Stimulated activated CD8-positive, alpha-beta memory T cell treated with anti-CD3 and anti-CD28 coated beads, Interleukin-2, amount 100 ng/mL, for 48 hours (primary cell): ENCODE measurements at places on chromosomes 2 and 18.

- no peak for DNase-seq
These were observed 198.1 kb upstream of the SLC39A10 start for GRCh38 chr2:195458936-195459335.

GRCh38 chr2:157093666-157094065, 163.8 kb upstream of the GALNT5 start:
- DNase-seq = no peak

DNA sequence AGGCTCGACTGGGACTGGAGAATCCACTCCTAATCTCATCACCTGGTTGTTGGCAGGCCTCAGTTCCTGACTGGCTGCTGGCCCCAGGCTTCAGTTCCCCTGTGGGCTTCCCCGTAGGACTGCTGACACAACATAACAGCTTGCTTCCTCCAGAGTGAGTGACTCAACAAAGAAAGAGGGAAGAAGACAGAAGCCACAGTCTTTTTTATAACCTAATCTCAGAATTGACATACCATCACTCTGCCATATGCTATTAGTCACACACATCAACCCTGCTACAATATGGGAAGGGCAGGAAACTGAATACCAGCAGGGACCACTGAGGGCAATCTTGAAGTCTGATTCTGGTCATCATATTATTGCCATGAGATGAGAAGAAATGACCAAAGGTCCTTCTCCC, 76.8 kb upstream of the SLC14A2 start:
- DNase-seq = no peak

GRCh38 chr2:19146867-19147266, 211.6 kb downstream of the OSR1 start:
- no peak for DNase-seq

DNA sequence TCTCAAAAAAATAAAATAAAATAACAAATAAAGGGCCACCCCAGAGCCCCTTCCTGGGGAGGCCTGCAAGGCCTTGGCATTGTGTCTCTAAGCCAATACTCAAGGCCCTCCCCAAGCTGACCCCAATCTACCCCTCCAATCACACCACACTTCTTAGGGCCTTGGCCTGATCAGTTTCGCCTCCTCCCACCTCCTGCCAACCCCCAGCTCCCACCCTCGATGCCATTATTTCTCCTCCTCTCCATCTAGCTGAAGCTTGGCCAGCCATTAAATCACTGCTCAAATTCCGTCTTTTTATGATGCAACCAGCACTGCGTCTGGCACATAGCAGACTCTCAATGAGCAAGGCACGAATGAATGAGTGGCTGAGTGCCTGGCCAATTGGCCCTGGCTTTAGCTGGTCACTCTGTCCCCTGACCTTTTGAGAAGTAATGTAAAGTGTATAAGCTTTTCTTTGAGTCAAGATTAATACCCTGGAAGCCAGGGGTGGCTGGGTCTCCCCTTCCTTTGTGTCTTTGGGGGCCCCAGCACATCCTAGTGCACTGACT, 55.9 kb downstream of the SMAD7 start:
- no peak for DNase-seq

- DNase-seq = no peak
These were observed 678.0 kb downstream of the ARHGAP15 start for GRCh38 chr2:143807192-143807591.

GRCh38 chr2:9053534-9053931, 50.0 kb upstream of the MBOAT2 start:
- DNase-seq = no peak

GRCh38 chr2:46793423-46794416, 121.9 kb downstream of the MCFD2 start:
- DNase-seq = no peak

DNA sequence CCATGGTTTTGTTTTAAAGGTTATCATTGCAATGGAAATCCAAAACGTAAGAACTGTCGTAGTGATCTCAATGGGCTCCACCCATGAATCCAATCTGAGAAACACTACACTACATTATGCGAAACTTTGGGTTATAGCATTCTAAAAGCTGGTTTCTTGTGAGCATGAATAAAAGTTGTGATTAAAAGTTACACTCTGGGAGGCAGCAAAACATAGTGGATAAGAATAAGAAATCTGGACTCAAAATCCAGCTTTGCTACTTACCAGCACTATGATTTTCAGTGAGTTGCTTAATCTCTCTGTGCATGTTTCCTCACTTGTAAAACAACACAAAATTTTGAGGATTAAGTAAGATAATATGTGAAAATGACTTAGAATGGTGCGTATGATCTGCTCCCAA, 25.7 kb upstream of the THOC1 start:
- no peak for DNase-seq

GRCh38 chr2:201839727-201840126, 33.4 kb downstream of the CDK15 start:
- DNase-seq = no peak

- DNase-seq = no peak
These were observed 41.6 kb upstream of the MGAT4A start for GRCh38 chr2:98772536-98772935.

DNA sequence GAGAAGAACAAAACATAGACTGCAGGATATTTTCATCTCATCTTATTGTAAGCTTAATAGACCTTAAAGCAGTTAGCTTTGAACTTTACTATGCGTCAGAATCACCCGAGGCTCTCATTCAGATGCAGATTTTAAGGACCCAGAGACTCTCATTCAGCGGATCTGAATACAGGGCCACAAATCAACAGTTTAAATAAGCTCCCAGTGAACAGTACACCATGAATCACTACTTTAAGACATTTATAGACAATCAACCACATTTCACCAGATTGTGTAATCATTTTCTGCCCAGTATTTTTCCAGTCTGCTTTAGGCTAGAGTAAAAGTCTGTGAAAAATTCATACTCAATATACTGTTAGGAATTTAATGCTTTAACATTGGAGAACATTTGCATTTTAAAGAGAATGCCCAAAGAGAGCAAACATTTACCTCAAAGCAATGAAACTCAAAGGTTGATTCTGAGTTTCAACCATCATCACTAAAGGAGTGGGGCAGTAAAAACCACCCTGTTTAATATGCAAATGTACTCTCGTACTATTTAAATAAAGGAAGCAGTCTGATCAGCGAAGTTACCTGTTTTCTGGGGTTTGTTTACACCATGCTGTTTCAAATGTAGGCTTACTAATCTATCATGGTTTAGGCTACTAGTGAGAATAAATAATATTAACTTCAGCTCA, 11.0 kb upstream of the ALPK2 start:
- no peak for DNase-seq

- DNase-seq = no peak
These were observed 82.6 kb upstream of the TXNDC2 start for GRCh38 chr18:9803063-9803697.

- DNase-seq = no peak
These were observed 26.8 kb upstream of the NABP1 start for GRCh38 chr2:191650896-191651773.

DNA sequence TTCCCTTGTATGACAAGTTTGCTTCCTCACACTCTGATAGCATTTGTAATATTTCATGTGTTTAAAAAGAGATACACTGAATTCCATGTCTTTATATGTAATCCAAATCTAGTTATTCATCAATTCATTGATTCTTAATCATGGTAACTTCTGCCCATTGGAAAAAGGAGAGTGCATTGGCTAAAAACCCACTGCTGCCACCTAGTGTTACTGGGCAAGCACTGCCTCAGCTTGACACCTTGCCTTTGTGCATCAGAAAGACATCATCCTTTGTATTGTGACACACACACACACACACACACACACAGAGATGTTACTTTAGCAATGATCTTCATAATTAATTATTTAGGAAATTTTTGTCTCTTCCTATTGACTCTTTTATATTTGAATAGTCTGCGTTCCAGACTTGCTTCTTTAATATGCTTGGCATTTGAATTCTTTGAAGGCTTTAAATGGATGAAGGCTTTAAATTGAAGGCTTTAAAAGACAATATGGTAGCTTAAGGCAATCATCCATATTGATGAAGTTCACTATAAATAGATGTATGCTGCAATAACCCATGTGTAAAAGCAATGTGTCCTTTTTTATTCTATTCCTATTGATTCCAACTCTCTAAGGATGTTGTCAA, 414.2 kb upstream of the CHST9 start:
- no peak for DNase-seq

DNA sequence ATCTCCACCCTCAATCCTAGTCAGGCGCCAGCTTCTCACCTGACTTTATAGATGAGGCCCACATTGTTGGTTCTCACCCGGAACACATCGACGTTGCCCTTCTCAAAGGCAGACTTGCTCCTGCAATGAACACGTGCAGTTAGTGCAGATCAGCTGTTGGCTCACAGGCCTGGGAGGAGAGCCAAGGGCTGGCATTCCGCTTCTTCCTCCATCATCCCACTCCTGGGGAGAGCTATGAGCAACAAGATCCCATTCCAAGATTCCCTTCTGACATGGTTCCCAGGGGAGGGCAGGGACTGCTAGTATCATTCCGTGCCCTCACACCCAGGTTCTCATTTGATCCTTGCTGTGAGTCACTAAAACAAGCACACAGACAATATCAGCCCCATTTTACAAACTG, 15.1 kb downstream of the LOXHD1 start:
- no peak for DNase-seq

GRCh38 chr2:186772579-186772978, 76.4 kb downstream of the ZSWIM2 start:
- DNase-seq = no peak

DNA sequence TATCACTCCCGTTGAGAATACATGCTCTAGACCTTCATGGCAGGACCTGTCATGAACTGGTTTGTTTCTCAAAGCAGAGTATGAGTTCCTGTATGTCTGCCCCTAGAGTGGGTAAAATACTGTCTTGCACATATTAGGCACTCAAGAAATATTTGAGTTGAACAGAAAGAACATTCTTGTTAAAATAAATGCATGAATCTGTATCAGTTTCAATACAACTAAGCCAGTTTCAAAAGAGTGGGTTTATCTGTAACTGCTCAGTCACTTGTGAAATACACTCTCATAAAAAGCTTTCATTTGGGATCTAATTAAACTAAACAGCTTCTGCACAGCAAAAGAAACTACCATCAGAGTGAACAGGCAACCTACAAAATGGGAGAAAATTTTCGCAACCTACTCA, 69.2 kb downstream of the RFTN2 start:
- no peak for DNase-seq

DNA sequence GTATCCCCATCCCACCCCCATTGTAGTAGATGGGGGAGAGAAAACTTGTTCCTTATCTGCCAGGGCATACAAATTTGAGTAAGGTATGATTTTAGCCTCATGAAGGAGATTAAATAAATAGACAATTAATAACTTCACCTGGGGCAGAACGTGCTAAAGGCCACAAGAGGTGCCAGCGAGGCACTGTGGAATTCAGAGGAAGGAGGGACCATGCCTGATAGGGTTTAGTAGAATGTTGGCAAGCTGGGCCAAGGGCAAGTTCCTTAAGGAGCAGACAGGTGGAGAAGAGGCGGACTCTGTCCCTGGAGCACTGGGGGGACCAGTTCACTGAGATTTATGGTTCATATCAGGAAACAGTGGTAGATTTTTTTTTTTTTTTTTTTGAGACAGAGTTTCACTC, 22.5 kb downstream of the STAMBP start:
- no peak for DNase-seq

GRCh38 chr18:58542426-58543159, 86.3 kb downstream of the ALPK2 start:
- DNase-seq = no peak

DNA sequence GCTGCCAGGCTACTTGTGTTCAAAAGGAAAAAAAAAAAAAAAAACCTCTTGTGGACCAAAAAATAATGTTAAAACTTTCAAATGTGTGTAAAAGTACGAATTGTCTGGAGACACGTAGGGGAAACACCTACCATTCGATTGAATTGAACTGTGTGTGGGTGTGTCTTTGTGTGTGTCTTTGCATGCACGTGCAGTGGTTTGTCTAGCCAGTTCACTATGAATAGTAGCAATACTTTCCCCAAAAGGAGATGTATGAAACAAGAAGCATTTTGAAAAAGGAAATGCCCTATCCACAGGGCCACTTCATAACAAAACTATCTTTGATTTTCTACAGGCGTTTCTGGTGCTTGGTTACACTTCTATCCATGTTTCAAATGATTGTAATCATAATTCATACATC, 186.8 kb downstream of the RPRM start:
- DNase-seq = no peak

DNA sequence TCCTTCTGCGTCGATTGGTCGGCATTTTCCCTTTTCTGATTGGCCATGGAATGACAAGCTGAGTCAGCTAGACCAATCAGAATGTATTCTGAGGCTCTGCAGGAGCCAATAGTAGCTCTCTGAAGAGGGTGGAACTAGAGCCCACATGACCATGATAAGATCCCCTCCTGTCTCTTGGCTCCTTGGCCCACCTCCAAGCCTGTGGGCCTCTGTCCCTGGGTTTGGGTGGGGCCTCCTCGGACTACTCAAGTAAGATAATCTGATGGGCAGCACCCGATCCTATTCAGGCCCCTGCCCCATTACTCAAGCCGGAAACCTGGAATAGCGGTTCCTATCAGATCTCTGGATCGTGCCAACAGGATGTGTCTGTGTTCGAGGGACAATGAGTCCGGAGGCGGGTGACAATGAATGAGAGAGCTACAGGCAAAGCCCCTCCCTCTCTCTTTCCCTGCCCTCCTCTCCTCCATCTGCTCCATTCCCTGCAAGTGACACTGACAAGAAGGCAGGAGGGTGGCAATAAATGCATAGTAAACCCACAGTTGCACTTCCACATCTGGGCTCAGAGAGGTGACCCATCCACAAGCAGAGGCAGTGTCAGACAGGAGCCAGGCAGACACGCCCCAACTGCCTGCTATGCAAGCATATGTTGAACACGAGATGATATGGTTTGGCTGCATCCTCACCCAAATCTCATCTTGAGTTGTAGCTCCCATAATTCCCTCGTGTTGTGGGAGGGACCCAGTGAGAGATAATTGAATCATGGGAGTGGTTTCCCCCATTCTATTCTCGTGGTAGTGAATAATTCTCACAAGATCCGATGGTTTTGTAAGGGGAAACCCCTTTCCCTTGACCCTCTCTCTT, 114.7 kb downstream of the TNS1 start:
- no peak for DNase-seq

- DNase-seq = peak; percentile 44
These were observed 756 bp downstream of the ABI2 start for GRCh38 chr2:203328760-203329540.

- DNase-seq = no peak
These were observed 25.9 kb downstream of the OSR1 start for GRCh38 chr2:19332503-19332902.

GRCh38 chr18:474416-474815, 26.1 kb downstream of the COLEC12 start:
- no peak for DNase-seq

DNA sequence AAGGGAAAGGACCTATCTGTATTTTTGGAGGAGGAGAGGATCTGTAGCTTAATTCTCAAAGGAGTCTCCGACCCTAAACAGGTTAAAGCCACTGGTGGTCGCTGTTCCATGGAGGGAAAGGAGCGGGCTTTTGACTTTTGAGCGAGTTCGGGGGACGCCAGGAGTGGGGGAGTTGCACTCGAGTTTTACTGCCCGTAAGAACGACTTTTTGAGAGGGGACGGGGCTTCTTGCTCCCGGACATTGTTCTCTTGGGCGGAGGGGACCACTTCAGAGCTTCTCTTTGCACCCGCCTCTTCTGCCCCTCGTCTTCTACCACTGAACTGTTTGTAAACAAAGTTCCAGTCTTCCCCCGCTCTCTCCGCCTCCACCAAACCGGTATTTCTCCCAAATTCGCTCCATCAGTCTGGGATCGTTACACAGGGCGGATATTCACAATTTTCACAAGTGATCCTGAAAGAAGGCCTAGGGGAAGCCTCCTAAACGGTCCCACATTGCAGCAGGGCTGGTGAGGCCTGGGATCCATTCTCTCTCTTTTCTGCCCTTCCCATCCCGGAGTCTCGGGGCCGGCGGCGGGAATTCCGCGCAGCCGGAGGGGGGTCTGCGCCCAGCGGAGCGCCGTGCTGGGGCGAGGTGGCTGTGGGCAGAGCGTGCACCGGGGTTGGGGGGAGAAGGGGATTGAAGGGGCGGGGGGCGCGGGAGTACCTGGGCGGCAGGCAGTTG, 6.6 kb downstream of the DLX2 start:
- no peak for DNase-seq
